ENCODE measurements at places on chromosomes 6 and 20.

DNA sequence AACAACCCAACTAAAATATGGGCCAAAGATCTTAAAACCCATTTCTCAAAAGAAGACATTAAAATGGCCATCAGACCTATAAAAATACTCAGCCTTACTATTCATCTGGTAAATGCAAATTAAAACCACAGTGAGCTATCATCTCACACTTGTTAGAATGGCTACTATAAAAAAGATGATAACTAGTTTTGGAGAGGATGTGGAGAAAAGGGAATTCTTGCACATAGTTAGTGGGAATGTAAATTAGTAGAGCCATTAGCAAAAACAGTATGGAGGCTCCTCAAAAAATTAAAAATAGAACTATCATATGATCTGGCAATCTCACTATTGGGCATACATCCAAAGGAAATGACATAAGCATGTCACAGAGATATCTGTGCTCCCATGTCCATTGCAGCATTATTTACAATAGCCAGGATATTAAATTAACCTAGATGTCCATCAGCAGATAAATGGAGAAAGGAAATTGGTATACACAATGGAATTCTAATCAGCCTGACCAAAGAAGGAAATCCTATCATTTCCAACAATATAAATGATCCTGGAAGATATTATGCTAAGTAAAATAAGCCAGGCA is 2.9 kb downstream of the SIRPB1 start:
- DNase-seq = no peak

DNA sequence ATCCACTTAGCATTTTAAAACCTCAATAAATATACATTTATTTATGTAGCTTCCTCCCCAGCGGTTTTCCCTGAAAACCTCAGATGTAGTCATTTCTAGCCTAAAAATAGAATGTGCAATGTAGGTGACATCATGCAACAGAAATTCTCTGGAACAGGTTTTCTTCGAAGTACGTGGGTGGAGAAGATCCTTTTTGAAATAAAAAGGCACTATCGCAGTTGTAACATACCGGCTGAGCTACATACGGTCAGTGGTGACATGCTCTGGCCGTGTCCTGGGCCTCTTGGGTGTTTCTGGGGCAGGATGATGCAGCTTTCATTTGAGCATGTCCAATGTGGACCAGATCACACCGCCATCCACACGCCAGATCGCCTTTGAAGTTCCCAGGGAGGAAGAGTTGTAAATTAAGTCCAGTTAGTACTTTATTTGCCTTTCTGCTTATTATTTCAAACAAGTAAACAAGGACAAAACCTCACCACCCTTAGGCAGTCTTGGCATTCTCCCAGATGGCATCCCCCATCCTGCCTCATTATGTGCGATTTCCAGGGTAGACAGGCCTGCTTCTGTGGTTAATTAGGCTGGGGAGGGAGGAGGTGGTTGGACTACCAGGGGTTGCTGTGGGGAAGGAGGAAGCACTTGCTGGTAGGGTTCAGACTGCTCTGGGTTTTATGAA is 109.5 kb upstream of the CLDN20 start:
- DNase-seq = no peak

- no peak for DNase-seq
Measured at GRCh38 chr6:116651916-116652315, 16.6 kb downstream of the ZUP1 start.

- no peak for DNase-seq
Measured at GRCh38 chr20:61439251-61439650, 187.2 kb downstream of the CDH4 start.

GRCh38 chr6:21823371-21823770 is 229.8 kb downstream of the SOX4 start:
- DNase-seq = no peak

GRCh38 chr6:15481390-15482291 is 181.2 kb downstream of the DTNBP1 start:
- no peak for DNase-seq

GRCh38 chr6:137217801-137218472 is 1.2 kb downstream of the IFNGR1 start:
- DNase-seq = no peak

- no peak for DNase-seq
Measured at GRCh38 chr20:60101201-60101890, 143.1 kb downstream of the CDH26 start.

GRCh38 chr20:23245553-23246181 is 104.9 kb upstream of the NXT1 start:
- DNase-seq = no peak

GRCh38 chr6:29850011-29850553 is 22.5 kb downstream of the HLA-G start:
- DNase-seq = no peak

GRCh38 chr6:70838907-70839285 is 118.0 kb downstream of the B3GAT2 start:
- no peak for DNase-seq

DNA sequence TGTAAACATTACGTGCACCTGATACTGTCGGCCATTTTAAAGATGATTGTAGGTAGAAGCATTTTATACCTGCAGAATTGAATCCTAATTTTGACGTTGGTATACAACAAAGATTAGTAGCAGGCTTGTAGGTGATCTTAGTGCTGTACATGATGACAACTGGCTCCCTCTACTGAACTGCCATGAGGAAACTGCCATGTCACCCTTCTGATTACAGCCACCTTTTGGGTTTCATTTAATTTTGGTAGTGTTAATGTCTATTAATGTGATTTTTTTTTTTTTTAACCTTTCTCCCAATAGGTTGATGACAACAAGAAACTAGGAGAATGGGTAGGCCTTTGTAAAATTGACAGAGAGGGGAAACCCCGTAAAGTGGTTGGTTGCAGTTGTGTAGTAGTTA is 2.3 kb downstream of the RPS12 start:
- DNase-seq = no peak

DNA sequence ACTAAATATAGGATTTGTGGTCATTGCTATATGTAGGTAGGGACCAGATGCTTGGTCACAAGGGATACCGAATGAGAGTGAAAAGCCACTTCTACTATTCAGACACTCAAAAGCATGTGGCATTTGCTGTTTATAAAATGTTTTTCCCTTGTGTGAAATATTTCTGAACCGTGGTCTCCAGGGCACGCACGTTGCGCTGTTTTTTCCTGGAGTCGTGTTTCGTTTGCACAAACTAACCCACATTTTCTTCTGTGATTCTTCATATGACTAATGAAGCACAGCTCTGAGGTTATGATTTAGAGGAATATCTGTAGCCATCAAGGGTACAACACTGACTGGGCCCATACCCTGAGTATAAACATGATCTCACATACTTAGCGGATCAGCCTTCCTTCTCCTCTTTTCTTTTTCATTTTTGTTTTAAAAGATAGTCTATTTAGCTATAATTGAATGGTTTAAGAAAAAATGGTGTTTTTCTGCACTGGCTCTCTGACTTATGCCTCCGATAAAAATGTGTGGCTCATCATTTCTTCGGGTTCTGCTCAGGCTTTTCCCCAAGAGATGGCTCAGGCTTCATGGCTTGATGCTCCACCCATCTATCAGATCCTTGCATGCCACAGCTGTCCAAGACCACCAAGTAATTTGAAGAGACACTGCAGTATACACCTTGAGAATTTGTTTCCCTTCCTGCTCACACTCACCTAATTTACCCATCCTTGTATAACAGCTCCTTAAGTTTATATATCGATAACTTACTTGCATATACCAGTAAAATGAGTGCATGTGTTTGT is 59.9 kb upstream of the HBS1L start:
- no peak for DNase-seq

DNA sequence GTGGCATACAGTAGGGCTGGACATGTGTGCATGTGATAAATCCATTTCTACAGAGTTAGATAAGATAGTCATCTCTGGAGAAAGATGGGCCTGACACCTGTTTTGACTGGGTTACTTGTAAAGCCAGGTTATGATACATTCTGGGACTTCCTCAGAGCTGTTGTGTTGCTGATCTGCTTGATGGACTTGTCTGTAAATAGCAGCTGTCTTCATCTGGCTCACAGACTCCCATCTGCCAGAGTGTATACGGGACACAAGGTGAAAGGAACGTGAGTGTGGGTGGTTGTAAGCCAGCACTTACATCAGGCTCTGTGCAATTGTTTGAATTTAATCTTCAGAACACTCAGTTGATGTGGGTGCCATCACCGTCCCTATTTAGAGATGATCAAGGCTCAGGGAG is 49.8 kb downstream of the ZDHHC14 start:
- no peak for DNase-seq

DNA sequence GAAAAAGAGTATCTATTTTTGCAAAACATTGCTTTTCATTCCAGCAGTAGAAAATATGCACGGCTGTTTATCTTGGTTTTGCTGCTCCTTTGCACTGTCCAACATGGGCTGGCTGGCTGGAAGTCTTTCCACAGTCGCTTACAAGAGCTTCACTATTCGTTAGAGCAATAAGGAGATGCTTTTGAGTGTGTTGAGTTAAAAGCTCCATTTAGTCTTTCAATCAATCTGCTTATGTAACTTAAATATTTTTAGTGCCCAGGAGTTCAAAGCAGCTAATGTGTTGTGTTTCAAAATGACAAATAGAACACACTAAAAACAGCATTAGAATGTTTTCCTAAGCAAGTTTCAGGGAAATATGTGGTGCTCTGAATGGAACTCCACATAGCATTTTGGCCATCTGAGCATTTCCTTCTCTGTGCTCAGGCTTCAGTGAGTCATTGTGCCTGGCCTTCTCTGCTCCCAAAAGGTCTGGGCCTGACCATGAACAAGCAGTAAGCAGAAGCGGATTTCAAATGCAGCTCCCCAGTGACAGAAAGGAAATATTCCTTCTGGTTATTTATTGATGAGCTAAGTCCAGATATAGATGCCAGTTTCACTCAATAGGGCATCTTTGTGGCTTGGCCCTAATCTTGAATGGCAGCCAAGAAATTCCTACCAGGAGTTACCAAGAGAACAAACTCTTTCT is 580.3 kb downstream of the TENT5A start:
- no peak for DNase-seq

- DNase-seq = no peak
Measured at GRCh38 chr6:78614961-78615360, 252.4 kb upstream of the IRAK1BP1 start.

DNA sequence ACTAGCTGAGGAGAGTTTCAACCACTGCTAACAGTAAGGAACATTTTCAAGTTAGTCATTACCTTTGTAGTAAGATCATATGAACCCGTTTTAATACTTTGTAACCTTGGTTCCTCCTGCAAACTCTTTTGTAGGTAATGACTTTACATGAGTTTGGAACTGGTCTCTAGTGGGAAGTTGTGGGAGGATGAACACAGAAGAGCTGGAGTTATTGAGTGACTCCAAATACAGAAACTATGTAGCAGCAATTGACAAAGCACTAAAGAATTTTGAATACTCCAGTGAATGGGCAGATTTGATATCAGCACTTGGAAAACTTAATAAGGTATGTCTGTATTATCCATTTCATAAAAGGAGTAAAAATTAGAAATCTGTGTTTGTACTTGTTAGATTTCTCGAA is 29.3 kb downstream of the DOP1A start:
- DNase-seq = no peak

GRCh38 chr6:168618546-168619315 is 177.7 kb downstream of the SMOC2 start:
- DNase-seq = no peak

DNA sequence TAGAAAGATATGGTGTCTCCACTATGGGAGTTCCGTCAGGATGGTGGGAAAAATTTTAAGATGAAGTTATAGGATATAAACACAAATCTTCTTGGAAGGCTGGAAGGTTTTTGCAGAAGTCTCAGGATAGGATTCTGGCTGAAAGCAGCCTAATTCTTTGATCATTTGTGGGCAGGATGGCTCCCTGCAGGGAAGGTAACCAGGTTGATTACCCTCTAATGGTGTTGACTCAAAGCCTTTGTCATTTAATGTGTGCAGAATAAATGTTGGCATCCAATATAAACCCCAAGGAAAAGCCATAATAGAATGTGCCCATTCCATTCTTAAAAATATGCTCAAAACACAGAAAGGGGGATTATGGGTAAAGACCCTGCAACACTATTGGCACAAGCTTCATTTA is 204.3 kb downstream of the EPM2A start:
- DNase-seq = no peak

DNA sequence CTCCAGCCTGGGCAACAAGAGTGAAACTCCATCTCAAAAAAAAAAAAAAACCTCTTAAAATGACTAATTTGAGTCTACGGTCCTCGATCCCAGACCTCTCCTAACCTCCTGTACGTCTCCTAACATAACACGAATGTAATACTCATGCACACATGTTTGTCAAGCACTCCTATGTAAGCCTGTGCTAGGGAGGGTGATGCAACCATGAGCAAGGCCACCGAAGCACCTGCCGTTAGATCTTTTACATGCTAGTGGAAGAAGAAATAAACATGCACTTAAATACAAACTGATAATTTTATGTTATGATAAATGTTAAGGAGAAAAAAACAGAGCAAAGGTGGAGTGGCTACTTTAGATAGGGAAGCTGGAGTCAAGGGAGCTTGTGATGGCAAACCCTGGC is 72.3 kb upstream of the BEND3 start:
- DNase-seq = no peak

DNA sequence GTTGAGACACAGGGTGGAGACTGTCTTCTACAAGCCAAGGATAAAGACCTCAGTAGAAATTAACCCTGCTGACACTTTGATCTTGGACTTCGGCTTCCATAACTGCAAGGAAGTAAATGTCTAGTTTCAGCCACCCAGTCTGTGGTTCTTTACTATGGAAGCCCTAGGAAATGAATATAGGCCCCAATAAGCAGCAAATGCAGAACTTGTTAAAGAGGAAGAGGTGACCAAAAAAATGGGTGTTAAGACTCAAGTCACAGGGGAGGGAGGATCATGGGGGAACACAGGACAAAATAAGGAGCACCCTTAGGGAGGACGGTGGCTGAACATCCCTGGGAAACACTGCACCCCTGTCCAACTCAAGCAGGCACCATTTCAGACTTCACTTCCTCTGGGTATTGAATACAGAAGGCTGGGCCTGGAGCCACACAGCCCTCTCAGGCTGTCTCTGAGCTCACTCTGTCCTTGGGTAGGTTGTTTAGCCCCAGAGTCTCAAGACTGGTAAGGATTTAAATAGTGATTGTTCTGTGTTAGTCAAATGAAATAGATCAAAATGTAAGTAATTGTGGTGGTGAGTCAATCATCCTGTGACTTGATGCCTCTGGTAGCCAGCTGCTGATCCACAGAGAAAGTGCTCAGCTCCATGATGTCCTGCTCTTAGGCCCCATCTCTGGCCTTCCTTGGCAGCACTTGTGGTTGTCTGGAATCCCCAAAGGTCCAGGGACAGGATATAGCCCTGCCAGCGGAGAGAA is 30.5 kb upstream of the SIRPD start:
- no peak for DNase-seq

DNA sequence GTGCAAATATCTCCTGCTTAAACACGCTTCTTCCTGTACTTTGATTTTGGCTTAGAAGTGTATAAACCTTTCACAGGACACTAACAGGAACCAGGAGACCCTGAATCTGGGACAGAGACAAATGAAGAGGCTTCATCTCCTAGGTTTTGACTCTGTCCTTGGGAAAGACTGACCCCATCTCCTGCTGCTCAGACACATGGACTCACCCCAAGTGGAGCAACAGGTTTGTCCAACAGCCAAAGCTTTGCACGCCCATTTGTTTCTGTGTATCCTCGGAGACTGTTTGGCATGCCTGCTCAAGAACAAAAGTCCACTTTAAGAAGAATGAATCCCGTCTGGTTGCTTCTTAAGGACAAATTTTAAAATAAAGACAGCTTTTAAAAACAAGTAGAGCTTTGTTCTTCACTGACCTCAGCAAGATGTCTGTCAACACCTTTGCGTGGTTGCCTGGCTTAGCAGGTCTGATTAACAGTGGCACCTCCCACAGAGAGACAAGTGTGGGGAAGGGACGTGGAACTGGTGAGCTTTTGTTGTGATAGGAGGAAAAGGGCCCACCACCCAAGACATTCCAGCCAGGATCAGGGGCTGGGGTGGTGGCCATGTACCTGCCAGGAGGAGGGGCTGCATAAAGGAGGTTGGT is 202.6 kb downstream of the SOD2 start:
- DNase-seq = no peak
